ENCODE measurements at places on chromosomes 5 and 9.

GRCh38 chr5:1511651-1512540 lies 11.9 kb downstream of the LPCAT1 start:
- DNase-seq, result peak; percentile 1

GRCh38 chr5:75623846-75624245 lies 12.6 kb downstream of the ANKDD1B start:
- DNase-seq, result no peak

DNA sequence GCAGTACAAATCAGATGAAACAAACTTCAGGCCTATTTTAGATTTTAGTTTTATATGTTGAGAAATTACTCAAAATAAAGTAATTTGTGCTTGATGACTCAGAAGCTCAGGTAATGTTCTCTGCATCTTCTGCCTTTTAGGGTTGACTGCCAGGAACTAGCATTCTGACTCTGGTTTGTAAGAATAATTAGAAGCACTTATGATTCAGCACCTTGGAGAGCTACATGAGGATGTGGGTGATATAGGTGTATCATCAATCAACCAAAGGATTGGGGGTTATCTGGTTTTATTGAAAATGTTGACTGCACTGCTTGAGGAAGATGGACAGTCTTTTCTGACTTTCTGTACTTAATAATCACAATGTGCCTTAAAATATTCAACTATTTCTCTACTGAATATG lies 118.7 kb upstream of the SGCD start:
- DNase-seq, result no peak

GRCh38 chr5:141560725-141561483 lies 57.9 kb downstream of the DIAPH1 start:
- peak; percentile 65 for DNase-seq

DNA sequence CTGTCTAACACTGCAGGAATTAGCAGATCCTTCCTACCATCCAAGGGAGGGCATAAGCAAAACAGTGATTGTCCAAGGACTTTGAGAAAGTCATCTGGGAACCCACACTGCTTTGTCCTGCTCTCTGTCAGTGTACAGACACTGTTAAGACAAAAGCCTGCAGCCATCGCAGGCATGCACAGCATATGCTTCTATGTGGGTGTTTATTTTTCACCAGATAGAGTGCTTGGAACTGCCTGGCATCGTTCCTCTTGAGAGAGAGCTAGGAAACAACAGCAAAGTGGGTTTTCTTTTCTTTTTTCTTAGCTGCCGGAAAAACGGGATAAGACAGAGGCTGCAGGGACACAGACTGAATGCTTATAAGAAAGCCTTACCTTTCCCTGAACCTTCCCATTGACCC lies 212.3 kb downstream of the ICE1 start:
- DNase-seq, result no peak

- no peak for DNase-seq
Observed at GRCh38 chr5:170265522-170265921, 32.1 kb downstream of the LCP2 start.

GRCh38 chr9:6552498-6553121 lies 92.9 kb downstream of the GLDC start:
- DNase-seq, result no peak

DNA sequence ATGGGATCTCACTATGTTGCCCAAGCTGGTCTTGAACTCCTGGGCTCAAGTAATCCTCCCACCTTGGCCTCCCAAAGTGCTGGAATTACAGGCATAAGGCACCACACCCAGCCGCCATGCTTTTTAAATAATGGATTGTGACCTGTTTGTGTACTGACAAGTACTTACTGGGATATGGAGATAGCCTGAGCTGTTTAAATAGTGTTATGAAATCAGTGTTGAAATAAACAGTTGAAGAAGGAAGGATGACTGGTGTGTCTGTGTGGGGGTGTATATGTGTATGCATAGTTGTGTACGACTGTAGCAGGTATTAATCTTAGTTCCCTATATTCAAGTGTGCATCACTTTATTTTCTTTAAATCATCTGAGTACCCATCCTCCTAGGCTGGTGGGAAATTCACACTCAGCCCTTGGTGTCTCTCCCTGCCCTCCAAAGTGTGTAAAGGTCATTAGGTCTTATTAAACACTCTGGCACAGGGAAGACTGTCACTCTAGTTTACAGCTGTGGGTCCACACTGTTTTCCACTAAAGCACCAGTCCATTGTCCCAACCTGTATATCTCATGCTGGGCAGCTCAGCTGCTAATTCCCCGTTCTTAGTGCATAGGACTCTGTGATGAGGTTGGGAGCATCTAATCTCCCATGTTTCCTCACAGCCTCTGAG lies 91.0 kb downstream of the SNX18 start:
- DNase-seq, result no peak

DNA sequence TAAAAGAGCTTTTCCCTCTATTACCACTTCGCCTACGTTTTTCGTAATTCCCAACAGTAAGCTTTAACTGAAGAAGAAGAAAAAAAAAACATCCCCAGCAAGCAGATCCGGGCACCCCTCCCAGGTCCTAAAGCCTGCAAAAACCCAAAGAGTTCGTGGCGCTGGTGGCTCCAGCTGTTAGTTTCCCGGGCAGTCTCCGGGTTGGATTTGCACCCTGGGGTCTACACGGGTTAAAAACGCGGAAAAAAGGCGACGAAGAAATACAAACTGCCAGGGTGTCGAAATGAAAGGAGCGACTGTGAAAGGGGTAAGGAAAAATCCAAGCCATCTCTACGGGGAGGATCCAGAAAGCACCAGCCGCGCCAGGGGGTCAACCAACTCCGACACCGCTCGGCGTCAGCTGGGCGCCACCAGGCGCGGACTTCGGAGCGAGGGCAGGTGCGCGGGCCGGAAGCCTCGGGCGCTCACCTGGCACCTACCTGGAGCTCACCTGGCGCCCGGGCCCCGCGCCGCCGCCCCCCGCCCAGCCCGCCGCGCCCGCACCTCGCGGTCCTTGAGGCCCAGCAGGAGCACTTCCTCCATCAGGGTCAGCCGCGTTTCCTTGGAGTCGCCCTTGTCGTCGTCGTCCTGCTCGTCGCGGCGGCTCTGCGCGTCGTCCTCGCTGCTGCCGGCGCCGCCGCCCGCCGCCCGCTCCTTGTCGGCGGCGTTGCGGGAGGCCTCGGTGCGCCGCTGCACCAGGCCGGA lies 680 bp downstream of the GOLPH3 start:
- no peak for DNase-seq

GRCh38 chr5:74233091-74233490 lies 407.4 kb downstream of the ENC1 start:
- no peak for DNase-seq

DNA sequence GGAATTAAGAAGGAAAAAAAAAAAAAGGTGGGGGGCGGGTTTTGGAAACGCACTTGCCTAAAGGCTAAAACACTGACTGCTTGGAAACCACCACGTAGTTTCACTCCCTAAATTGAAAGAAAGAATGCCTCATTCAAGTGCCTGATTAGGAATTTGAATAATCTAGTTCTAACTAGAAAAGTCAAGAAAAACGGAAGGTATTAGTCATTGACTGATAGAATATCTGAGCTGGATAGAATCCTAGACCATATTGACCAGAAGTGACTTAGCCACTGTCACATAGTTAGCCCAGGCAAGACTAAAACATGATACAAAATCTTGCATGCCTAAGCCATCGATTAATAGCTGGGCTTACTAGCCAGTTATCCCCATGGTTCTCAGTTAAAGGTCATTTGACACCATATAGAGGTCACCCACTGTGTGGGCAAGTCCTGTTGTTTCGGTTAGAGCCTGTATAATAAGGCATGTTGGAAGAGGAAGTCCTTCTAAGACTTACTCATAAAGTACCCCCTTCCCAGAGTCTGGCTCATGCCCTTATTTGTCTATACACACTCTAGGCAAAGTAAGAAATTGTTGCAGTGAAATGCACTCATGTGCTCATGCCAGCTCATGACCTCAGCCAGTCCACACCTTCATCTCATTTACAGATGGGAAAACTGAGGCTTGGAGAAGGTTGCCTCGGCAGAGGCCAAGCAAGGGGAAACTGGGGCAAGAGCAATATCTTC lies 40.2 kb downstream of the SH3RF2 start:
- DNase-seq, result no peak

GRCh38 chr9:135591506-135592330 lies 30.2 kb downstream of the PAEP start:
- no peak for DNase-seq
